Activated CD4-positive, alpha-beta T cell treated with anti-CD3 and anti-CD28 coated beads for 36 hours (primary cell): ENCODE measurements at places on chromosomes 16 and 17. TPM values are rescaled to one million over a fixed set of nuclear protein-coding genes. Genes with fewer than 3 reads are reported as not detected.

The STX8 gene
- 65.7 TPM for total RNA-seq

GRCh38 chr17:82820278-82821251 lies 19.3 kb downstream of the ZNF750 start:
- DNase-seq: no peak

The CCL5 gene
- 33.1 TPM for total RNA-seq

- no peak for DNase-seq
These were observed 21.5 kb upstream of the CDR2 start for GRCh38 chr16:22395960-22396359.

The SECTM1 gene
- 10.9 TPM for total RNA-seq

DNA sequence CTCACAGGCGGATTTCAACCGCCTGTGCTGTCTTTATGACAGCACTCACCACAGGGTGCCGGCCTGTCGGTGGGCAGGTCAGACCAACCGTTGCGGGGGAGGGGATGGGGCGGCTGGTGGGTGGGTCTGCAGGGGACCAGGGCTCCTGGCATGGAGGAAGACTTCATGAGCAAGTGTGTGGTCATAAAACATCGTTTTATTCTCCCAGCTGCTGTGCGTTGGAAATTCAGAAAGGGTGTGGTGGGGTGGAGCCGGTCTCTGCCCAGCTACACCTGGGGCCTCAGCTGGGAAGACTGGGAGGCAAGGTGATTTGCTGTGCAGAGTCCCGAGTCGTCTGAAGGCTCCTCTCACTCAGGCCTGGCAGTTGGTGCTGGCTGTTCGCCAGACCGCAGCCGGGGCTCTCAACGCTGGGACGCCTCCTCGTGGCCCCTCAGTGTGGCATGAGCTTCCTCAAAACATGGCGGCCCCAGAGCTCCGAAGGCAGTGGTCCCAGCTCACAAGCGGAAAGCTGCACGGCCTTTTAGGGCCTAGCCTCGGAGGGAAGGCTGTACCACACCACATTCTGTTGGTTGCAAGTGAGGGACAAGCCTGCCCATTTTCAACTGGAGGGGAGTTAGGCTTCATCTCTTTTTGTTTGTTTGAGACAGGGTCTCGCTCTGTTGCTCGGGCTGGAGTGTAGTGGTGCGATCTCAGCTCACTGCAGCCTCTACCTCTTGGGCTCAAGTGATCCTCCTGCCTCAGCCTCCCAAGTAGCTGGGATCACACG lies 45.8 kb upstream of the GSE1 start:
- peak; percentile 32 for DNase-seq

DNA sequence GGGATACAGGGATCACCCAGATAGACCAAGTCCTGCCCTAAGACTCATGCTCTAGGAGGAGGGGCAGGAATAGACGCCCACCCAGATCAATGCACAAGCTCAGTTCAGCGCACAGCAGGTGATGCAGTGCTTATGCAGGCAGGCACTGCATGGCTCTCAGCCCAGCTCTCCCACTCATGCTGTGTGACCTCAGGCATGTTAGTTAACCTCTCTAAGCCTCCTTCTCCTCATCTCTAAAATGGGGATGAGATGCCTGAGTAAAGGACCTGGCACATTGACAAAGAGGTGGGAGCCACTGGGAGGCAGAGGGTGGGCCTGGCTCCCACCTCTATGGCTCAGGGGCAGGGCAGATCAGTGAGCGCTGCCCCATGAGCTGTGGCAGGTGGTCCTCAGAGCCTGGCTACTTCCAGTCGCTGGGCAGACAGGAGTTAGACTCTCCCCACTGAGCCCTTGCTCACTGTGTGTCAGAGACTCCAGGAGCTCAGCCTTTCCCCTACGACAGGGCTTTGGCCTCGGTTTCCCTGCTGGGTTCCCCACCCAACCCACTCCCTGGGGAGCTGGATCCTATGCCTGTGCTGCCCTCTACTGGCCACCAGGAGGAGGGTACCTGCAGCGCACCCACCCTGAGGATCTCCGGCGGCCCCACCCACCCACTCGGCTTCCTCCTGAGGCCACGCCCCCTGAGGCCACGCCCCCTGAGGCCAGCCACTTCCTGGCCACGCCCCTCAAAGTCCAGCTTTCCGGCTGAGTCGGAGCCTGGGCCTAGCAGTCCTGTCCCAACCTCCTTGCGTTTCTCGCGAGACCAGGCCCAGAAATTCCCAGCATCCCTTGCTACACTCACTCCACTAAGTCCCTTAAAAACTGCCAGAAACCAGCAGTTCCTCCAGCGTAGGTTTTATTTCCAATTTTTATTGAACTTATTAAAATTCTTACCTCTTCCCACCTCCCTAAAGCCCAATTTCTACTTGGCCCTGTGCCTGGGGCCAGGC lies 196.1 kb downstream of the GSG1L start:
- peak; percentile 85 for DNase-seq

The DLX4 gene
- 0.85 TPM for total RNA-seq

DNA sequence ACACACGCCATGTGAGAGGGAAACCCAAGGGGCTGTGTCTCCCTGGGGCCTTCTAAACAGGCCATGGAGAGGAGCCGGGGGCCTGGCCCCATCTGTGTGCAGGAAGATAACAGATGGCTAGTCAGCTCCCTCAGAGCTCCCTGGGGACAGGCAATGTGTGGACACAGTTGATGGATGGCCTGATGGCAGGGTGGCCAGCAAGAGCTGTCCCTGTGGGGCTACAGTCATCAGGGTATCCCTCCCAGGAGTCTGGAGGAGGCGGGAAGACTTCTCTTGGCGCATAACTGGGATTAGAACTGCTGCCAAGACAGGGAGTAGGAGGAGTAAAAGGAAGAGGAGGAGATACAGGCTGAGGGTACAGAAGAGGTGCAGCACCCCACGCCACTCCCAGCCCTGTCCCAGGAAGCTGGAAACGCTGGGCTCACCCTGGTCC lies 17.3 kb downstream of the MYO18A start:
- no peak for DNase-seq

GRCh38 chr17:17180141-17180603 lies 26.0 kb downstream of the PLD6 start:
- DNase-seq: peak; percentile 56

- no peak for DNase-seq
These were observed 9.3 kb downstream of the ZCCHC14 start for GRCh38 chr16:87483481-87483880.

The CPPED1 gene
- total RNA-seq: 8.0 TPM

GRCh38 chr17:41513168-41513547 lies 5.5 kb downstream of the KRT15 start:
- no peak for DNase-seq

The SLC16A11 gene
- total RNA-seq: 1.5 TPM

The KRTAP9-2 gene
- total RNA-seq: not detected

GRCh38 chr16:19609359-19609758 lies 53.9 kb downstream of the VPS35L start:
- DNase-seq: no peak

DNA sequence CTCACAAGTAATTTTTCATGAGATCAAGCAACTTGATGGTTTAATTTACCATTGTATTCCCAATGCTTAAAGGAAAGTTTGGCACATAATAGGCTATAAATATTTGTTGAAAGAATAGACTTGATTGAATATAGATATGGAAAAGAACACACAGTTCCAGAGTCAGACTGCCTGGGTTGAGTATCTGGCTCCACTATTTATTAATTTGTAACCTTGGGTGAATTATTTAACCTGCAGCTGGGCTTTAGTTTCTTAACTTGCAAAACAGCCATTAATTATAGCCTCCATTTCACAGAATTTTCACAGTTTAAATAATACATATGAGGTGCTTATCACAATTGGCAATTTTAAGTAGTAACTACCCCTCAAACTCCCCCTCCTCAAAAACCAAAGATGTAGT lies 73.6 kb downstream of the NCOR1 start:
- no peak for DNase-seq

DNA sequence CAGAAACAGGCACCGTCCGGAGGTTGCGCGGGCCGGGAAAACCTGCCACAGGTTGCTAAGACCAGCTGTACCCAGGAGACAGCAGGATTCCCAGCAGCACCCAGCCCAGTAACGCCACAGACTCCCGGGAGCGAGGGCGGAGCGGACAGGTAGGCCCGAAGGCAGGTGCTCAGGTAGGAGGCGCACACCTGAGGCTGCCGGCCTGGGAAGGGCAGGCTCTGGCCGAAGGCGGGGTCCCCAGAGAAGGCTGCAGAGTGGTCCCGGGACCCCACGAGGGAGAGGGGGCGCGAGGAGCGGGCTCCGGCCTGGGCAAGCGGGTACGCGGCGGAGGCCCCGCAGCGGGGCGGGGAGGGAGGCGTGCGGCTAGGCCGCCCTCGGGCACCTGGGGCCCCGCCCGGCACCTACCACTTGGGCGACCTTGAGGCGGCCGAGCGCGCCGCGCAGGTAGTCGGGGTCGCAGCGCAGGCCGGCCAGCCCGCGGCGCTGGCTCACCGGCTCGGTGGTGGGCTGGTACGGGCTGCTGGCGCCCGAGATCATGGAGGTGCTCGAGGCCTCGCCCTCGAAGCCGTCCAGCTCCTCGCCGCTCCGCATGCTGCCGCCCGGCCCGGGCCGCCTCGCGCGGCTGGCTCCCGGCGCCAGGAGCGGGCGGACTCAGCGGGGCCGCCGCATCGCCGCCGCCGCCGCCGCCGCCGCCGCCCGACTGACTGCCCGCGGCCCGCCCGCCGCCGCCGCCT lies 441 bp downstream of the CMTM4 start:
- no peak for DNase-seq

- DNase-seq: no peak
These were observed 17.1 kb downstream of the PHB1 start for GRCh38 chr17:49397586-49397985.

GRCh38 chr16:17598968-17599367 lies 128.2 kb upstream of the XYLT1 start:
- DNase-seq: no peak

The CA7 gene
- total RNA-seq: 0.16 TPM

The EFNB3 gene
- total RNA-seq: not detected

DNA sequence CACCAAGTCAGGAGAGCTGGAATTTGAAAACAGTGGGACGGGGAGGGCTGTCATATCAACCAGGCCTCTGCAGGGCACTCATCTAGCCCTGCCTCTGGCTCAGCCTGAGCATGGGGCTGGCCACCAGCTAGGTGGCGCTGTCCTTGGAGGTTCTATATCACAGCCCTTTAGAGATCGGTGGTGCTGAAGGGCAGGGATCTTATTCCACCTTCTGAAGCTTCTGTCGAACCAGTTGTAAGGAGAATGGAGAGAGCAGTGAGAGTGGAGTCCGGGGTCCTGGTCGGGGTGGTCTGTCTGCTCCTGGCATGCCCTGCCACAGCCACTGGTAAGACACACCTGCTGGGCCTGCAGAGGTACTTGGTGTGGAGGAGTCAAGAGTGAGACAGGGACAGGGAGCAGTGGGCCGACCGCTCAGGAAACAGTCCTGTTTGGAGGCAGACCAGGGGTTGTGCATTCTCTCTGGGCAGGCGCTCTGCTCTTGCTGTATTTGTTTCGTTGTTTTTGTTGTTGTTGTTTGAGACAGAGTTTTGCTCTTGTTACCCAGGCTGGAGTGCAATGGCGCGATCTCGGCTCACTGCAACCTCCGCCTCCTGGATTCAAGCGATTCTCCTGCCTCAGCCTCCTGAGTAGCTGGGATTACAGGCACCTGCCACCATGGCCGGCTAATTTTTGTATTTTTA lies at the start of gene CES3:
Gene CES3, plus strand, starts transcription at position 202 of the 680 bp plus-strand sequence. Its CDS starts 42 bp downstream, at position 244.
- DNase-seq: peak; percentile 86
